ENCODE measurements at places on chromosomes 7 and 10.

GRCh38 chr10:128463991-128464760 lies 338.0 kb upstream of the MKI67 start:
- DNase-seq: no peak

- no peak for DNase-seq
These were observed 3.6 kb downstream of the PKD1L1 start for GRCh38 chr7:47944536-47945260.

- no peak for DNase-seq
These were observed 3.1 kb upstream of the ELFN1 start for GRCh38 chr7:1666823-1667565.

DNA sequence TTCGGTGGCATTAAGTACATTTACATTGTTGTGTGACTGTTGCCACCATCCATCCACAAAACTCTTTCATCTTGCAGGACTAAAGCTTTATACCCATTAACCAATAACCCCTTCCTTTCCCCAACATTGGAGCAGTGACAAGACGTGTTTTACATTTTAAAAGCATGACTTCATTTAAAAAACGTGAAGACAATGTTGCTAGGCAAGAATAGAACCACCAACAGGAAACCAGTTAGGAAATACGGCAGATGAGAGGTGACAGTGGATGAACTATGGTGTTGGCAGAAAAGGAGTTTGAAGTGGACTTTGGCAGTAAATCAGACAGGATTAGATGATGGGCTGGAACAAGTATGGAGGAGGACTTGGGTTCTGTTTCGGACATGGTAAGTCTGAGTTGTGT lies 17.0 kb downstream of the TMEM236 start:
- no peak for DNase-seq

DNA sequence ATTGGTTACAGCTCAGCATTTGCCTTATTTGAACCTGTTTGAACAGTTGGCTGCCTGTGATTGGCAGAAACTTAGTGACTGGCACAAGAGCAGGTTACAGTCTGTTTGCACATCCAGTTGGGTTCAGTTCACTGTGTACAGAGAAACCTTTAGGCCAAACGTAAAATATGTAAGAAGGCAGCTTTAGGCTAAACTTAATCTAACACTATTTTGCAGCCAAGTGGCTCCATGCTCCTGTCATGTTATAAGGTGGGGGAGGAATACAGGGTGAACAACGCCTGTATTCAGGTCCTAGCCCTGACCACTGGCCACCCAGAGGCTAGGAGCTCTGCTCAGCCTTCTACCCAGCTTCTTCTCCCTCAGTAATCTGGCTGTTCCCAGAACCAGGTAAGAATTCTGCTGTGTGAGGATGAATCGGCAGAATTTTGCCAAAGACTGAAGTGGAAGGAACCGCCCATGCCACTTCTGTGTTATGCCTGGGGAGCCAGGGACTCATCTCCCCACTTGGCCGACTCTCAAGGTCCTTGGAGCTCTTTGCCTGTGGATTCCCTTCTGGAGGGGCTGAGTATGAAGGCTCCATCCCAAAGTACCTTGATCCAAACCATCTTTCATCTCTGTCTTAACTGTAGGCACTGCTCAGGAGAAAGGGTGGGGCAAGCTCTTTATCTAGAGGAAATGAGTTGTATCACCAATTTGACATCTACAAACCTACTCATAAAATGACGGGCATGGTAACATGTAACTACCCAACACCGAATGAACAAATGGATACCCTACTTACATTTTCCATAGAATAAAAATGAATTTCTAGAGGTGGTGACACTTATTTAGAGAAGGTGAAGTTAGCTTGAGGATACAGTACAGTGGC lies 164.4 kb upstream of the NAMPT start:
- DNase-seq: no peak

DNA sequence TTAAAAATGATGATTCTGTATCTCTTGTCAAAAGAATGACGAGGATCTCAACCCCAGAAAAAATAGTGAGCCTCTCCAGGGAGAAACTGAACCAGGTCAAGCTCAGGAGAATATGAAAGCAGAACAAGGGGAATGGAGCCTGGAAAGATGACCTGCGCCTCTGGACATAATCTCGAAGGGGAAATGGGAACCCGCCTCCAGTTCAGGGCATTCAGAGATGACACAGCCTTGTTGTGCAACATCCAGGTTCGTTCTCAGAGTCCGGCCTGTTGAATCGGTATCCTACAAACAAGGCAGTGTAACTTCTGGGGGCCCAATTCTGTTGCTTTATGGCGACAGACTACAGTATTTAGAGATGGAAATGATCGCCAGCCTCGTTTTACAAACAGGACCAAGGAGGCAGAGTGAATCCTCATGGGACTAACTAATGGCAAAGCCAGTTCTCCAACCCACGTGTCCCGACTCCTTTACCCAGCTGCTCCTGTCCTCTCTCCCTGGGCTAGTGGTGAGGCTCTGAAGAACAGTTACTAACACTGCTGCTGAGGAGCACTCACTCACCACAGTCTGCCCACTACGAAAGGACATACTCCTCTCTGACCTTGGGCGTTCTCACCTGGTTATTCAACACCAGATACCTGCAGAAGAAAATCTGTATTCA lies 67.6 kb downstream of the JAZF1 start:
- DNase-seq: no peak

- no peak for DNase-seq
These were observed 52.2 kb downstream of the GPR158 start for GRCh38 chr10:25226775-25227682.

- no peak for DNase-seq
These were observed 6.3 kb downstream of the KIAA1217 start for GRCh38 chr10:24215196-24215595.

- DNase-seq: no peak
These were observed 49.8 kb downstream of the HTR5A start for GRCh38 chr7:155119801-155120382.

DNA sequence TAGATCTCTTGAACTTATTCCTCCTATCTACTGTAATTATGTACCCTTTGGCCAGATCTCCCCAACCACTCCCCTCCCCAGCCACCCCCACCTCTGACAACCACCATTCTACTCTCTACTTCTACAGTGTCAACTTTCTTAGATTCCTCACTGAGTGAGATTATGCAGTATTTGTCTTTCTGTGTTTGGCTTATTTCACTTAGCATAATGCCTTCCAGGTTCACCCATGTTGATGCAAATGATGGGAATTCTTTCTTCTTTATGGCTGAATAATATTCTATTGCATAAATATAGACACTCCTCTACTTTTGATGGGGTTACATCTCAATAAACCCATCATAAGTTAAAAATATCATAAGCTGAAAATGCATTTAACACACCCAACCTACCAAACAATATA lies 21.3 kb upstream of the HNRNPH3 start:
- DNase-seq: no peak

GRCh38 chr7:156177422-156178055 lies 365.3 kb upstream of the SHH start:
- DNase-seq: no peak

- DNase-seq: no peak
These were observed 10.9 kb upstream of the BHLHA15 start for GRCh38 chr7:98200364-98200763.

- DNase-seq: no peak
These were observed at the start of gene C10orf105 for GRCh38 chr10:71719464-71720201. Gene C10orf105, minus strand, starts transcription at chr10:71719778. Its CDS starts 3,441 bp downstream, at chr10:71716337.

DNA sequence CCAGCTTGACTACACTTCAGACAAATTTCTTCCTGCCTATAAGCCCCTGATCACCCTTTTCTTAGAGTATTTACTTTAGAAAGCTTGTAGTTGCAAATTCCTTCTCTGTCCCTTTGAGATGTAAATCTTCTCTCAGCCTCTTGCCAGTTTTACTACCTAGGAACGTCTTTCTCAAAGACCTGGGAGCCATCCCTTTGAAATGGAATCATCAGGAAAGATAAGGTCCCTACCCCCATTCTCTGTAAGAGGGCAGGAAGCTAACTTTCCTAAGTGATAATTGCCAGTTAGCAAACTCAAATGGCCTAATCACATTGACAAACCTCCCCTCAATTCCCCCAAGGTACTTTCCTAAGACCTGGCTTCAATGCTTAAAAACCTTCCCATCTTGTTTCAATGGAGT lies 304.5 kb downstream of the MDFIC start:
- DNase-seq: no peak

- DNase-seq: no peak
These were observed 229.3 kb downstream of the IMMP2L start for GRCh38 chr7:111333010-111333409.

DNA sequence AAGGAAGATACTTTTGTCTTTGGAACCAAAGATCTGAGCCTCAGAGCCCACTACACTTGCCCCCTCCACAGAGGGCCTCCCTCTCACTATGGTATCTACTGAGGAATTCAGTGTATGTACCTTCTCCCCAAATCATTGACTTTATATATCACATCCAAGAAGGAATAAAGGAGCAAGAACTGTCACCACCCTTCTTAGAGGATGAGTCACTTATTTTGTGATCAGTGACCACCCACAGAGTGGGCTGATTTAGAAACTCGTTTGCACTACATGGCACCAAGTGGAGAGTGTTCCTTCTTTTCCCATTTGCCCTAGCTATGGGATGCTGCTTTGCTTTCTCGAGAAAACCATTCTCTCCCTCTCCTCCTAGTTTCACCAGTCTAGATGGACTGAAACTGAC lies 5.7 kb downstream of the TMEM243 start:
- DNase-seq: no peak

GRCh38 chr10:25682203-25682851 lies 251.7 kb upstream of the MYO3A start:
- DNase-seq: no peak

DNA sequence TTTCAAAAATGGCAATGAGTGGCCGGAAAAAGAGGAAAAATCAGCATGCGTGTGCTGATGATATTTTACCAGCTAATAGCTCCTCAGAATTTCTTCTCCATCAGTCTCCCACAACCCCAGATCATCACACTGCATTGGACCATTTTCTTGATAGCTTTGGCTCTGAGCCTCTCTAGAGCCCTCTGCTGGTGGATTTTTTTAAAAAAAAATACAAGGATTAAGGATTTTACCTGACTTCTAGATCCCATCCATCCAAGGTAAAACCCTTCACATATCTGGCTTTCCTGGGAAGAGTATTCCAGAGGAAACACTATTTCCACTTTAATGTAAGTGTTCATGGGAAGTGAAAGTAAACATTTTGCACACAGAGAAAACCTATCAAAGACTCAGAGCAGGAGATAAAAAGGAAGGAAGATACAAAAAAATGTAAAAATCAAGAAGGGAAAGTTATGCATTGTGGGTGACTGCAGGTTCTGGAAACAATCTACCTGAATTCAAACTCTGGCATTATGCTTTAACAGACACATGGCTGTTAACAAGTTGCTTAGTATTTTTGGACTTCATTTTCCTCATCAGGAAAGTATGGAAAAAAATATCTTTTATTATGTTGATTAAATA lies 380.9 kb downstream of the LRRTM3 start:
- no peak for DNase-seq

- DNase-seq: peak; percentile 44
These were observed 856 bp downstream of the ARHGAP21 start for GRCh38 chr10:24722676-24723385.

- DNase-seq: no peak
These were observed 15.9 kb downstream of the COL1A2 start for GRCh38 chr7:94410413-94411187.

GRCh38 chr7:120056227-120056626 lies 216.7 kb upstream of the KCND2 start:
- DNase-seq: no peak

DNA sequence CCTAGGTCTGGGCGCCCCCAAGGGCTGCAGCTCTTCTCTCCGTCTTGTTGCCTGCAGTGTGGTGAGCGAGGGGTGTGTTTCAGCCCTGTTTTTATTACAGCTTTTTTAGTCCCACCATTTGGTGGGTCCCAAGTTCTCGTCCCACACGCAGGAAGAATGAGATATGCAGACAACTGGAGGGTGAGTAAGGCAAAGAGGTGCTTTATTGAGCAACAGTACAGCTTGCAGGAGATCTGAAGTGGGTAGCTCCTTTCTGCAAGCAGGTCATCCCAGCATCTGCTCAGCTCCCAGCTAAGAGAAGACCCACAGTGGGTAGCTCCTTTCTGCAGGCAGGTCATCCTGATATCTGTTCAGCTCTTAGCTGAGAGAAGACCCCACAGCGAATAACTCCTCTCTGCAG lies 28.2 kb downstream of the C10orf67 start:
- no peak for DNase-seq

DNA sequence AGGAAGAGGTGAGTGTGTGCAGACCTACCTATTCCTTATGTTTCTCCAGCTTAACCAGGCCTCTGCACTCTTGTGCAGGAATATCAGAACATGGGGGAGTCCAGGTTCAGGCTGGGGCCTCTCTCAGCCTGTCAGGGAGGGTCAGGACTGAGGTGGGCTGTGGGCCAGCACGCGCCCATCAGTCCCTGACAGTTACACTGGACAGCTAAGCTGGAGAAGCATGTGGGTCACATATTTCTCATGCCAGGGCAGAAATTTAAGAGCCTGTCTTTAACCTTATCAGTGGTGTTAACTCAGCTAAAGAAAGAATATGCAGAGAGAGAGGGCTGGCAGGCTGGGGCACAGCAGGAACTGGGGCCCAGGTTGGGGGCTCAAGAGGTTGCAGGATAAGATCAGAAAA lies 8.7 kb upstream of the POLD2 start:
- no peak for DNase-seq

DNA sequence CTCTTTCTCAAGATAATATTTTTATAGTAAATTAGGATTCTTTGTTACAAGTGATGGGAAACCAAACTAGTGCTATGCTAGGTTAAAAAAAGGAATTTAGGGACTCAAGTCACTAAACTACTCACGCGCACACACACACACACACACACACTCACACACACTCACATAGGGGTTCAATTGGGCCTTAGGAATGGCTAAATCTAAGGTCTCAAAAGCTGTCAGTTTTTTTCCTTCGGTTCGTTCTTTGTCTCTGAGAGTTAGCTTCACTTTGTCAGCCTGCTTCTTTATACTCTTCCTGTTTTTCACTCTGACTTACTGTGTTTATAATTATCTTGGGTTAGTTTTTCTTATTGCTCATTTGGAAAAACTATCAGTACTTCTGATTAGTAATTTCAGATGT lies 138.9 kb downstream of the ADK start:
- DNase-seq: no peak

GRCh38 chr10:58275908-58276307 lies 6.9 kb downstream of the CISD1 start:
- no peak for DNase-seq

DNA sequence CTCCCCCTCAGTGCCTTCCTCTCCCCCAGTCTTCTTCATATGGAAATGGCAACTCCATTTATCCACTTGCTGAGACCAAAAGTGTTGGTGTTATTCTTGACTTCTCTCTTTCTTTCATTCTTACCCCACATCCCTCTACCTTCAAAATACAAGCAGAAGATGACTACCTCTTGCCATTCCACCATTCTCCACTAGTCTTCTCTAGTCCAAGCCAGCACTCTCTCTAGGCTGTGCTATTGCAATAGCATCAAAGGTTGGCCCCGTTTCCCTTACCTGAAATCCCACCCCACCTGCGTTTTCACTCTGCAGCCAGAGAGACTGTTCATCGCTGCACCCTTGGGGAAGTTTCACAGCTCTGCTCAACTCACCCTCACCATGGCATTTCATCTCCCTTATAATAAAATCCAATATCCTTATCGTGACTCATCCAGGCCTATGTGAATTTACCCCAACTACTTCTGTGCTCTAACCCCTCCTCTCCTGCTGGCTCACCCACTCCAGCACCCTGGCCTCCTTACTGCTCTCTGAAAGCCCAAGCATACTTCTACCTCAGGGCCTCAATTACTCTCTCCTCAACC lies 109.1 kb downstream of the LSM5 start:
- DNase-seq: no peak
